HL-60 (cell line): ENCODE measurements at places on chromosomes 3 and 15.

GRCh38 chr3:161264852-161265251 is 43.7 kb downstream of the NMD3 start:
- no peak for DNase-seq

DNA sequence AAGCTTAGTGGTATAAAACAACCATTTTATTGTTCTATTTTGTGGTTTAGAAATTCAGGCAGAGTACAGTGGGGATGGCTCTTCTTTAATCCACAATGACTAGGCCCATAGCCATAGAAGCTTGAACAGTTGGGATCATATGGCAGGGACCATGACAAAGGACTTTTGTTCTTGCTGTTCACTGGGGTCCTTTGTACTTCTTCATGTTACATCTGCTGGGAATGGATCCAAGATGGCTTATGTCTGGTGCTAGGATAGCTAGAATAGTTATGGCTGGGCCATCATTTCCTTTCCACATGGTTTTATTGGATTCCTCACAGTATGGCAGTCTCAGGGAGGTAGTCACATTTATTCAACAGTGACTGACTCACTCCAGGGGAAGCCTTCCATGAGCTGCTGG is 427.9 kb upstream of the AGTR1 start:
- DNase-seq: no peak

DNA sequence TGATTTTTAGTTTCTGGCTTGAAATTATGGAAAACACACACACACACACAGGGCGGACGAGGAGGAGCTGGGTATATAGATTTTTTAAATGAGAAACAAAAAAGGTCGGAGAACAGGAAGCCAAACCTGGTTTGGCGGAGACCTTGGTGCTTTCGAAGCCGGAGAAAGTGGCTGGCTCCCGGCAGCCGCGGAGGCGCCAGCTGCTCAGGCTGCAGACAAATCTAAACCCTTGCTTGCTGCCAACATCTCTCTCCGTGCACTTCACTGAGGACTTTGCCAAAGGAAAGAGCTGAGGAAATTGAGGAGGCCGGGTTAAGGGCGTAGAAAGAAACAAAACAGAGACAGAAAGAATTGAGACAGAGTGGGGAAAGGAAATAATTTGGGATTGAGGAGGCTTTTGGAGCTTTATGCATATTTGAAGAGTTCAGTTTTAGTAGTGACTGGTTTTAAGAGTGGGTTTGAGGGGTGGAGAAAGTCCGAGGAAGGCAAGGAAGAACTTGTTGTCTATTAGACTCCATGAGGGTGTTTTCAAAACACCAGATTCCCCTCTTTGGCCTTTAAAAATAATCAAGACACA is 2.2 kb downstream of the ZIC1 start:
- DNase-seq: no peak

GRCh38 chr15:71688509-71689094 is 121.8 kb upstream of the NR2E3 start:
- DNase-seq: no peak

- DNase-seq: no peak
These were observed 559.9 kb downstream of the MAGI1 start for GRCh38 chr3:65478551-65479500.

GRCh38 chr3:81974751-81975150 is 213.3 kb upstream of the GBE1 start:
- no peak for DNase-seq

DNA sequence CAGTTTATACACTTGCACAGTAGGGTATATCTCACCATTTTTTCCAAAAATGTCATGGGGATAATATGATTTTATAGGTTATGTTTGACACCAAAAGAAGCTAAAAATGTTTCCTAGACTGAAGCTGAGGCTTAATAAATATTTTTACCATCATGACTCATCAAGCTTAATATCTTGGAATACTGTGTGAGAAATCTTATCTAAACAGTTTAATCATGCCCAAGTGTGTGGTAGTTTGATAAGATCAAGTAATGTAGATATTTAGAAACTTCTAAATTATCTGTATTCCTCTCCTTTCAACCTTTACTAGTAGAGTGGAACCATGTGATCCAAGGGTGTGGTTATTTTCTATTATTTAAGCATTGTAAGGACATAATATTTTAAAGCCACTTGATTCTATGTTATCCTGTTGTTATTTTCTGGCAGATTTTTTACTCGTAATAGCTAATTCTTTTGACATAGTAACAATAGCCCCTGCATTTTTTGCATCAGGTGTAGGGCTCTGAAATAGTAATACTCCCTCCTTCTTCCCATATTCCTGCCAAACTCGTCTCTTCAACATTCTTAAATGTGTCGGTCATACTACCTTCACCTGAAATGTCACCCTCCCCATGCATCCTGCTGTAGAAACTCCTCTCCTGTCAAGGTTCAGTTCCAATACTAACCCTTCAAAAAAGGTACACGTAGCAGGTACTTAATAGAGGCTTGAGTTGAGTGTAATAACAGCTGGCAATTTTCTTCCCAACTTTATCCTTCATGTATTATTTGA is 729.6 kb downstream of the NLGN1 start:
- DNase-seq: no peak

DNA sequence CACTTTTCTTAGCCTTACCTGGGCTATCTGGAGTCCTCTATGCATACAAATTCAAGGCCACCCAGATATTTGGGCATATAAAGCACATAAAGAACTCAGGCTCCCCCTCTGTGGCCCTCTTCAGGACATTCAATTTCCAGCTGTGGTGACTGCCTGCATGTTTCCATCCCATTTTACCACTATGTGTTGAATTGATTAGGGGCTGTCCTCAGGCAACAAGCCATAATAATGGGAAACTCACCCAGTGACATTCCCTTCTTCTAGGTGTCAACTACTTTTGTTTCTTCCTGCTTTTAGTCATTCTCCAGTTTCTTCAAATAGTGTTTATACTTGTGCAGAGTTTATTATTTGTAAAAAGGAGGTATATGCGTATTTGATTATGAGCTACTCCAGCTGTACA is 18.0 kb downstream of the NRG4 start:
- DNase-seq: no peak

- DNase-seq: no peak
These were observed 260.5 kb downstream of the PYDC2 start for GRCh38 chr3:191721390-191721861.

DNA sequence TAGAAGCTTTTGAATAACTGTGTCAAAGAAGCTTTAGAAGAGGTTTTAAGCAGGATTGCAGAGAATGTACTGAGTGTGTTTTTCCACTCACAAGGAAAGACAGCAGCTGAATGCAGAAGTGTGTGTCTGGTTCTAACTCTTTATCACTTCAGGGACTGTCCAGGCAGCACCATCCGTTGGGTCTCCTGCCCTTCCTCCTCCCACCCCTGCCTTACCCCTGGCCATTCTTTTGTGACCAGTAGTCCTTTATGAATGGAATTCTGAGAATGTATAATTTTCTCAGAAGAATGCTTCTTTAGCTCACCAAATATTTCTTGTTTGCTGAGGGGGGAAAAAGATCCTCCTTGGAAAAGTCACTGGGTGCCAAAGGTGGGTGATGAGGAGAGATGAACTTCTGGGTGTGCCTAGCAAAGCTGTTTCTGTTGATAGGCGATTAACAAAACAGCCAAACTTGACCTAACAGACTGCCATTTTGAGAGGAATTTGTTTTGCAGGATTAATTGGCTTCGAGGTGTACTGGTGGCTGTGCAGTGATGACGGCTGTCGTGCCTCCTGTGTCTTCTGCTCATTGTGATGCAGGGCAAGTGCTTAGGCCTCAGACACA is 70.9 kb downstream of the IGF1R start:
- no peak for DNase-seq

GRCh38 chr3:99951701-99952100 is 134.0 kb downstream of the CMSS1 start:
- no peak for DNase-seq

- peak; percentile 82 for DNase-seq
These were observed 11.5 kb downstream of the CRYGS start for GRCh38 chr3:186532598-186533072.

GRCh38 chr3:172296248-172296974 is 151.8 kb downstream of the GHSR start:
- DNase-seq: no peak

- no peak for DNase-seq
These were observed 60.2 kb upstream of the ACP3 start for GRCh38 chr3:132256989-132257388.

DNA sequence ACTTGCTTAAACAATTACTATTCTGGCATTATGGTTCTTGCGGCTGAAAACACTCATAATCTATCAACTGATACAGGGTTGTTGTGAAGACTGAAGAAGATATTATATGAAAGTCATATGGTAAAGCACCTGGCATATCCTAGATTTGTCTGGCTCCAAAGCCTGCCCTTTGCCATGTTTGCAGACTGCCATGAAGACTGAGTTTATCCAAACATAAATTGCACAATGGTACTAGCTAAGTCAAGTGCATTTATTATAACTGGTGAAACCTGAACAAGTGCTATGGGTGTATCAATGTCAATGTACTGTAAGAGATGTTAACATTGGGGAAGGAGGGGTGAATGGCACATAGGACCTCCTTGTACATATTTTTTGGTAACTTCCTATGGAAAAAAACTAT is 87.4 kb upstream of the MEX3B start:
- DNase-seq: no peak

- DNase-seq: no peak
These were observed 56.9 kb downstream of the CLEC3B start for GRCh38 chr3:45083023-45083422.

- no peak for DNase-seq
These were observed 23.9 kb upstream of the TRA2B start for GRCh38 chr3:185961675-185962232.

- no peak for DNase-seq
These were observed 510 bp downstream of the ARL14 start for GRCh38 chr3:160677459-160677881.

- DNase-seq: no peak
These were observed 593.3 kb downstream of the FOXP1 start for GRCh38 chr3:70990185-70990584.

GRCh38 chr3:136343873-136344555 is 93.9 kb downstream of the PCCB start:
- no peak for DNase-seq

DNA sequence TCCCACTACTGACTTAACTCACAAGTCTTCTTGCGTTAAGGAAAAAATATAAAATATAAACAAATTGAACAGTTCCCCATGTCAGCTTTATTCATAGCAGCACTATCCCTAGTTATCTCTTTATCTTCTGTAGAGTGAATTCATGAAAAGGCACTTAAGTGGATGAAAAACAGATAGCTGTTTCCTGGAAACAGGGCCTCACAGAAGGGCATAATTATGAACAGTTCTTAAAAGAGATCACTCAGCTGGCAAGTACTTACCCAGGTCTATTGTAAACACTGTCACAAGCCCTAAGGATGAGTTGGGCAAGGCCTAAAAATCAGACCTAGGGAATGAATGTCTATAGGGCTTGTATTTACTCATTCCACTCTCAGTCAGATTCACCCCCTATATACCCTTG is 10.7 kb downstream of the MB21D2 start:
- no peak for DNase-seq

GRCh38 chr3:9976721-9977709 is 9.6 kb downstream of the EMC3 start:
- peak; percentile 71 for DNase-seq

DNA sequence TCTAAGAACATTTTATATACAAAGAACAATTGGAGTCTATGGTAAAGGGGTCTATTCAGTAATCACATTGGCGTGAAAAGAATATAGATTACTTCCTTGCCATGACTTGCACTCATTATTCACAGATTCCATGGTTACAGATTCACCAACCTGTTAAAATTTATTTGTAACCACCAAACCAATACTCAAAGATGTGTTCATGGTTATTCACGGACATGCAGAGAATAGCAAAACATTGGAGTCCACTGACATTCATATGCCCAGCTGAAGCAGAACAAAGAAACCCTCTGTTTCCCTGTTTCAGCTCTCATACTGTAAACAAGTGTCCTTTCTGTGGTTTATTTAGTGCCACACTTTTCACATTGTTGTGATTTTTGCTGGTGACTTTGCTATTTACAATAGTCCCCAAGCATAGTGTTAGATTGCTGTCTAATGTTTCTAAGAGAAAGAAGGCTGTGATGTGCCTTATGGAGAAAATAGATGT is 185.8 kb upstream of the TTC14 start:
- no peak for DNase-seq

- DNase-seq: no peak
These were observed 73.4 kb downstream of the SCN5A start for GRCh38 chr3:38576131-38576525.

DNA sequence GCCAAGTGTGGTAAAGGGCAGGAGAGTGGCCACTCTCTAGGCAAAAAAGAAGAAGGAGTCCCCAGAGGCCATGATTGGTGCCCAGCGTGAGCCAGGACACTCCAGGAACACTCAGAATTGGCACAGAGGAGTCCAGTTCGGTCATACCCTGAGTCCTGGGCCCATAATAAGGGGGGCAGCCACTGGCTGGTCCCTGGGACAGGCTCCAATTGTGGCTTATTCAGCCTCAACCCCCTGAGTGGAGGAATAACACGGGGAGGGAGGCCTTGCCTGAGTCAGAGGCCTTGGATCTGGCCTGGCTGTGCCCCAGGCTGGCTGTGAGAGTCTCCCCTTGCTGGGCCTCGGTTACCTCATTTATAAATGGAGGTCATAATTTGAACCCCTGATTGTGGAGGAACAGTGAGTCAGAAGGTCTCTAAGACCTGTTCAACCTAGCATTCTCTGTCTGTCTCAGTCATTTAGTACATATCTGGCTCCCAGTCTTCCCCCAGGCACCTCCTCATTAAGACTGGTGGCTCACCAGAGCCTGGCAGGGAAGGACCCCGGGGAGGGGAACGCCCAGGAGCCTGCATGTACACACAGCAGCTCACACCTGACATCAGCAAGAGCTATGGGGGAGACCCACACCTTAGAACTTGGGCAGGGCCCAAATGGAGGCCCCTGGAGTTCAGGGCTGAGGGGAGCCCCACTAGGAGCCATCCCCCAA is 95.9 kb upstream of the ATP2B2 start:
- DNase-seq: no peak

- DNase-seq: peak; percentile 79
These were observed at the start of gene FAH for GRCh38 chr15:80152896-80153876. TSS of gene FAH (plus strand) at chr15:80152999. CDS start at chr15:80153055, 56 bp downstream.

DNA sequence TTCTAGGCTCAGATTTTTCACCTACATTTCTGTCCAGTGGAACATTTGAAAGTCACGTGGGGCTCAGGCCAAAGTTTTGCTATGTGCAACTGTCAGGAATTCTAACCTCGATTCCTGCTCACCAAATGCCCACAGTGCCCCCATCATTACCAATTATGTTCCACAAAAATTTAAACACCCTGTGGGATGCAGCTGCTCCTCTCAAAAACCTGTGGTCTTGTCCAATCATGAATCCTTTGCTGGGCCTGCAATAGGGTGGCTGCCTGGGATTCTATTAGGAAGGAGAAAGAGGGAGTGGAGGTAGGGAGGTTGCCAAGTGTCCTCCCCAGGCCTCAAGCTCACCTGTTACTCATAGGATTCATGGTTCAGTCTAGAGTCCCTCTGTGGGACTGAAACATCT is 68.1 kb downstream of the RHCG start:
- no peak for DNase-seq
